ENCODE measurements at places on chromosomes 2 and 18.

- DNase-seq = no peak
Observed at GRCh38 chr18:39350945-39351344, 1785.3 kb upstream of the CELF4 start.

DNA sequence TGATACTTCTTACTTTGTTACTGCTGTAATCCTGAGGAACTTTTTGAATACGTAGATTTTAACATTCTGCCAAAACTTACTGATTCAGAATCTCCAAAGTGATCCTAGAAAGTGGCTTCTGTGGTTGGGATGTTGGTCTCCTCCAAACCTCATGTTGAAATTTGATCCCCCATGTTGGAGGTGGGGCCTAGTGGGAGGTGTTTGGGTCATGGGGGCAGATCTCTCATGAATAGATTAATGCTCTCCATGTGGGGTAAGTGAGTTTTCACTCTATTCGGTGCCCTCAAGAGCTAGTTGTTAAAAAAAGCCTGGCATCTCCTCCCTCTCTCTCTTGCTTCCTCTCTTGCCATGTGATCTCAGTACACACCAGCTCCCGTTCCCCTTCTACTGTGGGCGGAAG is 329.9 kb downstream of the HRH4 start:
- no peak for DNase-seq

- no peak for DNase-seq
Observed at GRCh38 chr2:28271919-28272250, 120.8 kb upstream of the FOSL2 start.

- no peak for DNase-seq
Observed at GRCh38 chr2:18251486-18251885, 309.0 kb downstream of the RDH14 start.

DNA sequence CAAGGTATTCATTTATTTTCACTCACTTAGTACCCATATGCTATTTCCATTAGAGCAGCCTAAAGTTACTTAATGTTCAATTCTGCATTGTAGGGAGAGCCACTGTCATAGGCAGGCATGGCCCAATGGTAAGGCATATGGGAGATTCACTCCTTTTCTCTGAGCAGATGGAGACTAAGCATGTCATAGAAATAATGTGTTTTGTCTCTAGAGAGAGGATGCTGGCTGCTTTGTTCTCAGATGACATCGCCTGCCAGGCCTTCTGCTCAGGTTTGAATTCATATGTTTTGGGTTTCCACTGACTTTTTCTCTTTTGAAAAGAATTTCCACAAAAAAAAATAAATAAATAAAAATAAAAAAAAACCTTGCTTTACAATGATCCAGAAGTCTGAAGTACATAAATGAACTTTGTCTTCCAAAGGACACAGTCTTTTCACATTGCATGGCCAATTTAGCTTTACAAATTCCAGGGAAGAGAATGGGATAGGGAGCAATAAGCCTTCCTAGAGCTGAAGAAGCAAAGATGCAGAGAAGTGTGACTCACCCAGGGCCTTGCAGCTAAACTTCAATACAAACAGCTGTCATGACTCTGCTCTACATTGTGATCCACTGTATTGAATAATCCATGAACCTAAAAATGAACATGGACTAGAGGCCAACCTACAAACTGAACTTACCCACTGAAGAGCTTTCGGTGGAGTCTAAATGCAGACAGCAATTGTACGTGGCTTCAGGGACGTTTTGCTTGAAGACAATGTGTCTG is 422.5 kb downstream of the CMPK2 start:
- DNase-seq = no peak

- peak; percentile 51 for DNase-seq
Observed at GRCh38 chr18:76528477-76529432, 33.7 kb upstream of the ZNF516 start.

- DNase-seq = no peak
Observed at GRCh38 chr2:113328043-113328442, 49.3 kb upstream of the PAX8 start.

DNA sequence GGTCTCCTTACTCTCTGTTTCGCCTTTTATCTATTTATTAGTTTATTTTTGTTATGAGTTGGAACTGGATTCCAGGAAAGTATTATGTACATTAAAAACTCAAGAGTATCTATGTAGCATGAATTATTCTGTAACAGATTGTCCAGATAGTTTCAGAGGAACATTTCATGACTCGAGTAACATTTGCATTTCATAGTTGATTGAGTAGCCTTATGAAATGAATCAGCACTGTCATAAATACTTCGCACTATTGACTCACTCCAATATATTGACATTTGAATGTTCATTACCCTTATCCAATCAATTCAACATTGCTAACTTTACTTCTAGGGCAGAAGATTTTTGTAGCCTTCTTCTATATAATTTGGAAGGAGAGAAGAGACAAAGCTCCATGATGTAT is 11.3 kb upstream of the VRK2 start:
- no peak for DNase-seq

- DNase-seq = peak; percentile 92
Observed at GRCh38 chr2:20584399-20585358, 66.2 kb downstream of the HS1BP3 start.

DNA sequence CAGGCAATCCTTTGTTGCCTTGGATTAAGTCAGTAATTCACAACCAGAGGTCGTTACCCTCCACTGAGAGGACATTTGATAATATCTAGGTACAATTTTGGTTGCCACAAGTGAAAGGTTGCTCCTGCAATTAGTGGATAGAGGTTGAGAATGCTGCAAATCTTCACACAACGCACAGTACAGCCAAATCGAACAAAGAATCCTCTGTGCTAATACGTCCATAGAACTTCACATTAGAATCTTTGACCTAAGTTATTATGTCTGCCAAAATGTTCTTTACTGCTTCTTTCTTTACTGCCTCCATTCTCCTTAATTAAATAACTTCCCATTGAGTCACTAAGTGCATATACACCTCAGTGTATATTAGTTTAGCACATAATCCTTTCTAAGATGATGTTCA is 879.5 kb downstream of the TRIB2 start:
- no peak for DNase-seq

- DNase-seq = no peak
Observed at GRCh38 chr18:78517328-78517727, 462.3 kb upstream of the SALL3 start.

DNA sequence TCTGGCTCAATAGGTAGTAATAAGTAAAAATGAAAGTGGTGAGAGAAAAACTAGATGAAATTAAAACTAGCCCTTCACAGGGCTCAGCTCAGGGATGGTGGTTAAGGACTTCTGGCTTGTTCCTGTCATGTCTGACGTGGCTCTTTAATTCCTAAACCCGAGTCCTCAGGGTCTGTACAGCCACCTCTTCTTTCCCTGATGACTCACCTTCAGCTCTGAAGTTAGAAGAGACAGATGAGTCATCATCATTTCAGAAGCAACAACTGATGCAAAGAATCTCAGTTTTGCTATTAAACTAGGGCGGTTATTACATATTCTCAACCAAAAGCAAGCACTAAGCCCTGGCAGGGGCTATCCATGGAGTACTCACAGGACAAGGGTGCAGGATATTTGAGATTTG is 24.0 kb upstream of the ITGB6 start:
- peak; percentile 88 for DNase-seq

DNA sequence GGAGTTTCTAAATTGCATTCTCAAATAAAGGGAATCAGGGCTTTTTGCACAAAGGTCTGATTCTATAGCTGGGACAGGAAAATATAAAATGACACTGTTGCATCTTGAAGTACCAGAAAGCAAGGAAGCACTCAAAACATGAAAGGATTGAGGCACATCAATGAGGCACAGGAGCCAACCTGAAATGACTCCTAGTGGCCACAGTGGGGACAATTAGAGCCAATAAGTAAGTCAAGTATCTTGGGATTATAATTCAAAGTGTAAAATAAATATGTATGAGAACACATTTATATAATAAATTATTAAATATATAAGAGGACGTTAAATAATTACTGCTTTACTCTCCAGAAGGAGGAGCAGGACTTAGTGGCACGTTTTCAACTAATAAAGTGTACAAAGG is 1259.5 kb upstream of the CDH2 start:
- DNase-seq = no peak

DNA sequence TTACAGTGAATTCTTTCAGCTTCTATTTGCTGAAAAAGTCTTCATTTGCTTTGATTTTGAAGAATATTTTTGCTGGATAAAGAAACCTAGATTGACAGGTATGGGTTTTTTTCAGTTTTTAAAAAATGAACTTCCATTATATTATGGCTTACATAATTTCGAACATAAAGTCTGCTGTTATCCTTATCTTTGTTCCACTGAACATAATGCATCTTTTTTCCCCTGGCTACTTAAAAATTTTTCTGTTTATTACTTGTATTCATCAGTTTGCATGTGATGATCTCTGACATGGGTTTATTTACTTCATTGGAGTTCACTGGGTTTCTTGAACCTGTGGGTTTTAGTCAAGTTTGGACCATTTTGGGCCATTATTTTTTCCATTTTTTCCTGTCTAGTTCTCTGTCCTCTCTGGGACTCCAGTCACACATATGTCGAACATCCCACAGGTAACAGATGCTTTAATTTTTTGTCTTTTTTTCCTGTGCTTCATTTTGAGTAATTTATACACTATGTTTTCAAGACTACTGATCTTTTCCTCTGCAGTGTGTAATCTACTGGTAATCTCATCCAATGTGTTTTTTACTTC is 33.1 kb downstream of the SEC11C start:
- DNase-seq = no peak
